ENCODE measurements at places on chromosomes 4 and X.

GRCh38 chrX:107107459-107107858 is 11.2 kb downstream of the RBM41 start:
- no peak for DNase-seq

- no peak for DNase-seq
These were observed 284.2 kb downstream of the PACRGL start for GRCh38 chr4:20984576-20984836.

GRCh38 chr4:6461301-6462165 is 10.9 kb downstream of the PPP2R2C start:
- DNase-seq, result no peak

DNA sequence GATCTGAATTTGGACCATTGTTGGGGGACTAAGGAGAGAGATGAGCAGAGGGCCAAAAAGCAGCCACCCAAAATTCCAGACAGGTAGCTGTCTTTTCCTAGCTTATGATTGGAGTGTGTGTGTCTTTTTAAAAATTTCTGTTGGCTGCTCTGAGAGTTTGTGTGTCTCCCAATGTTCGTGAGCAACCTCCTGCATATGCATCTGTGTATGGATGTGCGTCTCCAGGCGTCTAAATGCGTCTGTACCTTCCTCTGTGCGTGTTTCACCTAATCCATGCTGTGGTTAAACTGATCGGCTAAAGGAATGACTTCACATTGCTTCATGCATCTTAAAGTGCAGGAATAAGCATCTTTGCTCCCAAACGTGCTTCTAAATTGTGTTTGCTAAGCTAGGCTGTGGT is 65.5 kb upstream of the LAS1L start:
- DNase-seq, result no peak

Measured in NCI-H2171 treated with DMSO at 0.1 percent for 48 hours (cell line).